RPMI7951 (cell line): ENCODE measurements at places on chromosomes 4 and X. TPM values are rescaled to one million over a fixed set of nuclear protein-coding genes. Genes with fewer than 3 reads are reported as not detected.

- peak; percentile 89 for DNase-seq
Measured at GRCh38 chrX:19670854-19671620, 155.7 kb upstream of the MAP3K15 start.

GRCh38 chrX:127190381-127190780, 370.9 kb downstream of the PRR32 start:
- no peak for DNase-seq

DNA sequence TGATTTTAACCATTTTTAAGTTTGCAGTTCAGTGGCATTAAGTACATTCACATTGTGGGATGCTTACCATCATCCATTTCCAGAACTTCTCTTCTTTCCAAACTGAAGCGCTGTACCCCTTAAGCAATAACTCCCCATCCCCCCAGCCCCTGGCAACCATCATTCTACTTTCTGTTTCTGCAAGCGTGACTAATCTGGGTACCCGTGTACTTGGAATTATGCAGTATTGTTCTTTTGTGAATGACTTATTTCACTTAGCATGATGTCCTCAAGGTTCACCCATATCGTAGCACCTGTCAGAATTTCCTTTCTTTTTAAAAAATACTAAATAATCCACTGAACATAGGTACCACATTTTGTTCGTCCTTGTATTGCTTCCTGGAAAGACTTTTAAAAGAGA, 32.9 kb downstream of the USP9X start:
- no peak for DNase-seq

NCAPG gene
- total RNA-seq: 69.1 and 82.1 TPM in 2 replicates

GAGE2A gene
- 1.3 TPM in 1 of 2 replicates, not detected in the other for total RNA-seq

DNA sequence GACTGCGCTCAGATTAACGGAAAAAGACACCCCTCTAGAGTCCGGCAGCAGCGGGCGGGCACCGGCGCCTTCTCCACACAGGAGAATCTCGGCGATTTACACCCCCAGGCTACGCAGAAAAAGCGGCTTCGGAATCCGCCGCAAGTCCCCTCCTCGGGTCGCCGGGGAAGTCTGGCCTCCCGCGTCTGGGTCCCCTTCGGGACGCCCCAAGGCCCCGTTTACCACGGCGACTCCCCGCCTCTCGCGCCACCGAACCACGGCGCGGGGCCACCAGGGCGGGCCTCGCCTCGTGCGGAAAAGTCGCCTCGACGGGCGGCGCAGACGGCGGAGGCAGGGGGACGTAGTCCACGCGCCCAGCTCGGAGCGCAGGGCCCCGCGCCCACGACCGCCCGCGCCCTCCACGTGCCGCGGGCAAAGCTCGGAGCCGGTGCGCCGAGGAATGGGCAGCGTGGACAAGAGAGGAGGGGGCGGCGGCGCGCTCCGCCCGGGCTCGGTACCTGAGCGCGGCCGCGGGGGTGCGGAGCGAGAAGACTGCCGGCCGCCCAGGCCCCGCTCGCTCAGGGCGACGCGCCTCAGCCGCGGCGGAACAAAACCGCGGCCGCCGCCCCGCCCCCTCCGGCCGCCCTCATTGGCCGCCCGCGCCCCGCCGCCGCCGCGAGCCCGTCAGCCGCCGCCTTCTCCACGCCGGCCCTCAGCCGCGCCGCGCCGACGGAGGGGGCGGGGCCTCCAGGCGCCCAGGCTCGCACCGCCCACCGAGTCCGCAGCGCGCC, at the start of gene FAM53A:
Gene FAM53A, minus strand, starts transcription at position 578 of the 770 bp plus-strand sequence. CDS start 15,572 bp downstream, outside the sequence.
- DNase-seq: peak; percentile 77

DNA sequence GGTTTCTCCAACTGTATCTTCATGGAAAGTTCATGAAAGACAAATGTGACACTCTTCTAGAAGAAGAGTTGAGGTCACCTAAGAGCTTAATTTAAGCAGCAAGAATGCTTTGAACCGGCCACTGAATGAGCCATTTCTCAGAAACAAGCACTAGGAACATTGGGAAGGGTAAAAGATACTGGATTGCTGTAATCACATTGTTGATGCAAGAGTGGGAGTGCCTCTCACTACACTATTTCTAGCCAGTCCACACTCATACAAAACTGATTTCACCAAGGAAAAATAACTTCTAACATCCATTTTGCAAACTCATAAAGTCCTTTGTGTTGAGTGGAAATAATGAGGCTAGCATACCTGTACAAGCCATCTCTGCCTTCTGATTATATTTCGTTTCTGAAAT, 220.3 kb downstream of the RELL1 start:
- no peak for DNase-seq

GRCh38 chrX:4253092-4253491, 539.6 kb upstream of the PRKX start:
- DNase-seq: no peak

DNA sequence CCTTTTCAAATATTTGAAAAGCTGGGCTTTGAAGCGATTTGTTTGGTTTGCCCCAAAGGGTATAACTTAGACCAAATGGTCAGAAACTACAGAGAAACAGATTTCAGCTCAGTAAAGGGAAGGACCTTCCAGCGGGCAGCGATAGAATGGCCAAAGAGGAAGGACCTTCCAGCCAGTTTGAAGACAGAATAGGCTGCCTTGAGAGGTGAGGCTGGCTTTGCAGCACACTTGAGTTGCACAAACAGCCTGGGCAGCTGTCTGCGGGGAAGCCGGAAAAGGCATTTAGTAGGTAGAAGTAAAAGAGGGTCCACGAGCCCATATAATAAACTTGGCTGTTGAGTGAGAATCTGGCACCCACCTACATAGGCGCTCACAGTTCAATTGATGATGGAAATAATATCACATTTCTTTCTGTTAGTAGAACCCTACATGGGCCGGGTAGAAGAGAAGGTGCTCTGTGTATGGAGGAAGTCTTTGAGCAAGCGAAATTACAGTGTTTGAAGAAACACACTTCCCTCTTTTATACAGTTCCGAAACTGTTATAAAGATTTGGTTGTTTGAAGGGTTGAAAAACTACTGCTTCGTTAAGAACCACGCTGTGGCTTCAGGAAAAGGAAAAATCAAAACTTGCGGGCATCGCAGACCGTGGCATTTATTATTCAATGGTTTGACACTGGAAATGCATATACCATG, 75.0 kb upstream of the SORBS2 start:
- DNase-seq: no peak

MAGEA3 gene
- 93.5 and 116 TPM in 2 replicates for total RNA-seq

GRCh38 chr4:167868163-167868562, 224.2 kb upstream of the ANXA10 start:
- DNase-seq: no peak

DNA sequence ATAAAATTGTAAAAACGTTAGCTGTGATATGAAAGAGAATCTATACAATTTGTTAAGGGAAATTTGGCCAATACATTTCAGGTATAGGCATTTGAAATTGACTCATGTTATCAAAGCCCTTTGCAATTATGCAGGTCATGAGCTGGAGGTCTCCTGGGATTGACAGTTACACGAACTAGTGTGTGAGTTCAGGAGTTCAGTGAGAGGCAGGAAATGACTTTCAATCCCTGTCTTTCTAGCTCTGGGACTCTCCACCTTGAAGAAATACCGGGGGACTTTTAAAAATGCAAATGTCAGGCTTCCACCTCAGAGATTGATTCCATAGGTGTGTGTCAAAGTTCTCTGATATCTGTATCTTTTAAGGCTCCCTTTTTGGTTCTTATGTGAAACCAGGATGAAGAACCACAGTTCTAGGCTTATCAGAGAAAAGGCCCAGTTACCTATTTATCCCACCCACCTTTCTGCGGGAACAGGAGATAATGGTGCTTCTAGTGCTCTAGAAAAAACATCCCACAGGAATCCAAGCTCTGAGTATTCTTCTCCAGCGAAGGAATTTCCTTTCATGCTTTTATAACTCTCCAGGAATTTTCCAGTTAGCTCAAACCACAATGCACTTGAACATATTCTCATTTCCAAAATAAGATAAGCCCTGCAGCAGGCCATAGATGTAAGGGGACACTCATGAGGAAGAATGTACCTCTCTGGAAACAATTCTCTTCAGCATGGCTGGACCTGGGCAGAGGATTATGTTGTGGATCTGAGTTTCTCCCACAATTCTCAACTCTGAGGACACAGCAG, 501.0 kb downstream of the IDS start:
- DNase-seq: peak; percentile 19

TKTL1 gene
- not detected in 2 replicates for total RNA-seq

PAK3 gene
- total RNA-seq: 0.88 and 1.1 TPM in 2 replicates

- DNase-seq: no peak
Measured at GRCh38 chr4:106869551-106869950, 166.6 kb downstream of the DKK2 start.

VGLL1 gene
- total RNA-seq: not detected in 2 replicates

DNA sequence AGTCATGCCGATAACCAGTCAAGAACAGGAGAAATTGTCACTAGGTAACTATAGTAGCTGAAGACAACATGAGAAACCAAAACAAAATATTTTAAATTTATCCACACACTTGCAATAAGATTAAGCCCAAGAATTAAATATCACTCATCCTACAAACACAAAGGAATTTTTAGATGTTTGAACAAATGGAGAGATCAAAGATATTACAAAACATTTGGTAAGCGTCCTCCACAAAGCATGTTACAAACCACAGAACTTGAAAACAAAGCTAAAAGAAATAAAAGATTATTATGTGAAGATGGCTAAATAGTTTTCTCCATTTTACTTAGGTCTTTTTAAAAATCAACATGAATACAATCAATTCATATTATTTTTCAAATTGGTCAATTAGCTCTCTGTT, 631.9 kb upstream of the INTU start:
- no peak for DNase-seq

GRCh38 chr4:100083289-100083688, 107.0 kb downstream of the DDIT4L start:
- DNase-seq: no peak

ZRSR2 gene
- total RNA-seq: 2.8 and 4.5 TPM in 2 replicates

- peak; percentile 54 for DNase-seq
Measured at GRCh38 chr4:176896211-176896610, 103.5 kb upstream of the VEGFC start.

DNA sequence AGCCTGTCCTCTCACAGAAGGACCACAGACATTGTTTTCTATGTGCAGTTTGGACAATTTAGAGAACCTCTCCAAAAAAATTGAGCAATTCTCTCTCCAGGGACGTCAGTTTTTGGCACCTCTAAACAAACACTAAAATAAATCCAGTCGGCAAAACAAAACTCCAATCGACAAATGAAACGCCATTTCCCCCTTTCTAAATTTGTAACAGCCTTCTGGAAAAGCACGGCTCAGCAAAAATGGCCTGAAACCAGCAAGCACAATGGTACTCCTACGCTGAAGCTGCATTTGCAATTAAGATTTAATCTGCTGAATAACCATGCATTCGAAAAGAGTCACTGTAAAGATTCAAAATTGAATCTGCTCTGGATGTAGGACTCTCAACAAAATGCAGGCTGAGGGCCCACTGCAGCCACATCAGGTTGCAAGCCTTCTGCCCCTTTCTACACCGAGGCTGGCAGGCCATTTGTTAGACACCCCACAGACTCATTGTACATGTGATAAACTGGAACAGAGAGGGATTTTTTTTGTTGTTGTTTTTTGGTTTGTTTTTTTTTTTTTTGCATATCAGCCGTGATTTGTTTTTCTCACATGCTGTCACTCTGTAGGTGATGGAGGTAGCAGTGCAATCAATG, 79.9 kb upstream of the MAP3K15 start:
- no peak for DNase-seq

CXCL6 gene
- not detected in 2 replicates for total RNA-seq

GRCh38 chr4:79315891-79316290, 10.0 kb downstream of the NAA11 start:
- no peak for DNase-seq

MAGEA2B gene
- total RNA-seq: 16.1 and 16.7 TPM in 2 replicates

DUSP21 gene
- total RNA-seq: not detected in 2 replicates

- DNase-seq: no peak
Measured at GRCh38 chrX:40962793-40963407, 122.3 kb upstream of the USP9X start.

- DNase-seq: no peak
Measured at GRCh38 chr4:158754385-158755180, 14.2 kb upstream of the FNIP2 start.

GRCh38 chrX:29348288-29348687, 761.0 kb downstream of the IL1RAPL1 start:
- DNase-seq: no peak

DNA sequence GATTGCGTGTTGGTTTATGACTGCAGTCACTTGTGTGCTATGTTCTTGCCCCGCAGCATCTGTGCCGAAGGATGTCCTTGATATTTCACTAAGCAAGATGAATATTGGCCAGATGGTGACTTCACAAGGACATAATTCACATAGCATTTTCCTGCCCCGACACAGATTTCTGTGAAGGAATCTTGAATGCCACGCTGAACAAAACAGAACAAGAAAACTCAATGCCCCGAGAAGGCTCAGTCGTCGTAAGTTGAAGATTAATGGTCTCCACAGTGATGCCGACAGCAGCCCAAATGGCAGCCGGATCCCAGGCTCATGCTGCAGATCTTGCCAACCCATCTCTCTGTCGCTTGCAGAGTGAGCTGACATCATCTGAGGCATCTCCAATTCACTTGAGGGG, 145.9 kb downstream of the CPEB2 start:
- no peak for DNase-seq

SHROOM2 gene
- 27.3 and 29.3 TPM in 2 replicates for total RNA-seq

ALB gene
- total RNA-seq: not detected in 2 replicates

GAGE12E gene
- total RNA-seq: not detected in 2 replicates

TMPRSS11B gene
- not detected in 2 replicates for total RNA-seq

GRCh38 chr4:172813359-172813923, 355.2 kb upstream of the GALNT7 start:
- DNase-seq: no peak

- no peak for DNase-seq
Measured at GRCh38 chrX:77346859-77347258, 100.3 kb upstream of the FGF16 start.

HSFX1 gene
- total RNA-seq: 0.20 and 0.36 TPM in 2 replicates

- DNase-seq: no peak
Measured at GRCh38 chr4:47882228-47882627, 32.2 kb downstream of the NFXL1 start.

DNA sequence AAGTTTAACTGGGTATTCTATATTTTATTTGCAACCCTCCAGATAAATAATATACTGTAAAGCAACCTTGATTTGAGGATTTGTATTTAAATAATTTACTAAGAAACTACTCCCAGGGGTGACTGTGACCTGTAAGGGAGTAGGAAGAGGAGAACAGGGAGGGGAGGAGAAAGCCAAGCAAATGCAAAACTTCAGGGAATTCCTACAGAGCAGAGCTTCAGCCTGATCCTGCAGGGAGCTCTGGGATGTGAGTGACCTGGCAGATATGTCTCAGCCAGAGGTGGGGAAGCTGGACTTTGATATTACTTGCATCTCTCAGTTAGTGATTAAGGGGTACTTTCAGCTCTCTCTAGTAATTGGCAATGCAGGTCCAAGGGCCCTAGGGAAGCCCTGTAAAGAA, 302.0 kb downstream of the FRMPD4 start:
- no peak for DNase-seq

- peak; percentile 4 for DNase-seq
Measured at GRCh38 chrX:69618803-69619202, 2.9 kb downstream of the EDA start.

SLC34A2 gene
- total RNA-seq: not detected in 2 replicates

DRD5 gene
- total RNA-seq: not detected in 2 replicates

GRCh38 chr4:89296896-89297295, 10.7 kb downstream of the GPRIN3 start:
- no peak for DNase-seq
